NCI-H2081 treated with DMSO at 0.1 percent for 48 hours (cell line): ENCODE measurements at places on chromosomes 12 and 14.

GRCh38 chr14:31508135-31508534, 20.3 kb upstream of the GPR33 start:
- DNase-seq: no peak

- DNase-seq: no peak
Observed at GRCh38 chr12:47156167-47156736, 76.5 kb upstream of the AMIGO2 start.

GRCh38 chr14:64944861-64945260, 2.3 kb upstream of the GPX2 start:
- DNase-seq: no peak

DNA sequence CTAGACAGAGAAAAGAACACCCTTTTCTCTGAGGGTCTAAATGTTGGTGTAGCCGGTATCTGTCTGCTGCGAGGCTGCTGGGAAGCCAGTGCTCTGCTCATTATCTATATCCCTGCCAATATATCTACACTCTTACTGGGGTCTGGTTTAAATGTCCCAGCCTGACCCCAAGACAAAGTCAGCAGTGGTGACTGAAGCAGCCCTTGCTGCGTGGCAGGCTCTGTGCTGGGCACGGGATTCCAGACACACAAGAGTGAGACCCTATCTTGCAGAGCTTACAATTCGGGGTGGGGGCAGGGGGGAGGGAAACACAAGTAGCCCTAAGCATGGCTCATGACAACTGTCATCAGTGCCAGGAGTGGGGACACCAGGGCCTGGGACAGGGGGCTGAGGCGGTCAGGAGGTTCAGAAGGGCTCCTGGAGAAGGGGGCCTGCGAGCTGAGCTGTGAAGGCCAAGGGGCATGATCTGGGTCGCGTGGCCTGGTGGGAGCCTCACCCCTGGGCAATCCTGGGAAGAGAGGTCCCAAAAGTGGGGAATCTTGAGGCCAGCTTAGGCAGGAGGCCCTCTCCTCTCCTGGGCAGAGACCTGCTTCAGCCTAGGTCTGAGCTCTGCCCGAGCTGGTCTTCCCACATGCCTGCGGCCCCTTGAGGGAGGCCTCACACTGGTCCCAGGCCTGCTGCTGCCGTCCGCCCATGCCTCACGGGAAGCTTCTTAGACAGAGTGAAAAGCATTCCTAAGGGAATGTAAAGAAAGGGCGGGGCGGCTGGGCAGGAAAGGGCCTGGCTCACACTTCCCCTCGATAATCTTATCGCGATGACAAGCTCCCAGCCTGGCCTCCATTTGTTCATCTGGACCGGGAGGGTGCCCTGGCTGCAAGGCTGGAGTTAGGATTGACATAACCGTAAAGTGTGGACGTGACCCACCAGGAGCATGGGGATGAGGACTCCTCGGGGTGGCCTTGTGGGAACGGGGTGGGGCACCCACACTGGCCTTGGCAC, 7.3 kb upstream of the RCOR1 start:
- no peak for DNase-seq

GRCh38 chr12:6951551-6952120, 480 bp downstream of the PTPN6 start:
- DNase-seq: no peak

GRCh38 chr12:104411826-104412641, 44.7 kb upstream of the CHST11 start:
- DNase-seq: no peak

DNA sequence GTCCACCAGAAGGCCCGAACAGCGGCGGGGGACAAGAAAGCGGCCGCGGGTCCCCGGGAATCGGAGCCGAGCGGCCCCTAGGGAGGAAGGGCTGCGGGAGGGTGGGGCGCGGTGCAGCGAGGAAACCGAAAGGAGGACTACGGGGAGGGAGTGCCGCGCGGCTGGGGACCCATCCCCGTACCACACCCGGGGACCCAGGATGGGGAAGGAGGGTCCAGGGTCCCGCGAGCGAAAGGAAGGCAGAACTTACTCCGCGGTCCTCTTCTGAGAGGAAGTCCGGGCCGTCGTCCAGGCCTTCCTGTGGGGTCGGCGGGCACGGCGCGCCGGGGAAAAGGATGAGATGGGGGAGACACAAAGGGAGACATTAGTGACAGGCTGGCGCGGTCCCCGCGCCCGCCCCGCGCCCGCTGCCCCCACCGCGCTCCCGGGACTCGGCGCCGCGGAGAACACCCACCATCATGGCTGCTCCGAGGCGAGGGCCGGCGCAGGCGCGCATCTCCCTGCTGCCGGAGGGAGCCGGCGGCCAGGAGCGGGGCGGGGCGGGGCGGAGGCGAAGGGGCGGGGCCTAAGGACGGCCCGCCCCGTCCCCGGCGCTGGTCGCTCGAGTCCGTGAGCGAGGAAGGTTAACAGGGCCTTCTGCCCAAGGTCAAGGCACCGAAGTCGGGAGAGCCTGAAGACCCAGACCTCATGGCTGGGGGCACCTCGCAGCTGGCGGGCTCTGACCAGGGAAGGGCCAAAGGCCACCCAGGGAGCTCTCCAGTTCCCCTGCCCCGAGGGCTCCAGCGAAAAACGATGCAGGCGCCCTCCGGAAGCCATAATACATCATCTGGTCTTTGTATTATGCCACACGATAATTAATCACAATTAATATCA, at the start of gene SNX6:
Gene SNX6 (minus strand): TSS at position 492 of the 873 bp plus-strand sequence. CDS start 32 bp downstream, at position 460.
- DNase-seq: peak; percentile 8

DNA sequence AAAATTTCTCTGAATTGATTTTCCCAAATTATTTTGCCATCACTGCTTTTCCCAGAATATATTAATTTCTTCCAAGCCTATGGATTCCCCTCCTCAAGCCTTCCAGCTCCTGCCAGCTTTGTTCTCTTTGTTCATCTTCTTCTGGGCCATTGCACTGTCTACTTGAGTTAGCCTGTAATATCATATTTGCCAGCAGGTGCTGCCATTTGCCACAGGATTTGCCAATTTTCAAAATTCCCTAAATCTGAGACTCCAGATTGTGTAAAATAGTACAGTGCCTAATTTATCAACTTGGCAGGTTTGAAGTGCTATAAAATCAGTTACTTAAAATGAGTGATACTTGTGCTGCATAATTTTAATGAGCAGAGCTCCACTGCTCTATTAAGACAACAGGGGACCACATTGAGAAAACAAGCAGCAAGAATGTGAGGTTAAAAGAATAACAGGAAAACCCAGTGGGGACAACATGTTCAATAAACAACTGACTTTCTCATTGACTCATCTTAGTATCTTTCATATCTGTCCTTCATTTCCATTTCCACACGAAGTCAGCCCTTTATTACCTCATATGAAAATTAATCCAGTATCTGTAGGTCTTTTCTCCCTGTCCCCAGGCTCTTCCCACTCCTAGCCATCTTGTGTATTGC, 84.6 kb upstream of the CCDC196 start:
- DNase-seq: peak; percentile 15

DNA sequence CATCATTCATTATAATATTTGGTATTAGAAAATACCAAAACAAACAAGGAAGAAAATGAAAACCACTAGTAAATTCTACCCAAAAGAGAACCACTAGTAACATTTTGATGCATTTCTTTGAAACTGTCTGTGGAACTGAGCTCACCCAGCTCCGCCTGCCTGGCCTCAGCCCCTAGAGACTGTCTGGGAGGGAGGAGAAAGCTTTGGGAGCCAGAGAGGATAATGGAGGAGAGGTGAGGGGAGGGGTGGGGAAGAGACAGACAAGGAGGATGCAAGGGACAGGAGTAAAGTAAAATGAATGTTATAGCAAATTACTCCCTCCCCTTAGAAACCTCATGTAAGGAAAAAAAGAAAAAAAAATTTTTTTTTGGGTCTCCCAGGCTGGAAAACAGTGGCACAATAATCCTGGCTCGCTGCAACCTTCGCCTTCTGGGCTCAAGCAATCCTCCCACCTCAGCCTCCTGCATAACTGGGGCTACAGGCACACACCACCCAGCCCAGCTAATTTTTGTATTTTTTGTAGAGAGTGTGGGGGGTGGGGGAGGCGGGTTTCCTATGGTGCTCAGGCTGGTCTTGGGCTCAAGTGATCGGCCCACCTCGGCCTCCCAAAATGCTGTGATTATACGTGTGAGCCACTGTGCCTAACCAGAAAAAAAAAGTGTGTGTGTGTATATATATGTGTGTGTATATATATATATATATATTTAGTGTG, 3.2 kb upstream of the MMP19 start:
- DNase-seq: no peak

DNA sequence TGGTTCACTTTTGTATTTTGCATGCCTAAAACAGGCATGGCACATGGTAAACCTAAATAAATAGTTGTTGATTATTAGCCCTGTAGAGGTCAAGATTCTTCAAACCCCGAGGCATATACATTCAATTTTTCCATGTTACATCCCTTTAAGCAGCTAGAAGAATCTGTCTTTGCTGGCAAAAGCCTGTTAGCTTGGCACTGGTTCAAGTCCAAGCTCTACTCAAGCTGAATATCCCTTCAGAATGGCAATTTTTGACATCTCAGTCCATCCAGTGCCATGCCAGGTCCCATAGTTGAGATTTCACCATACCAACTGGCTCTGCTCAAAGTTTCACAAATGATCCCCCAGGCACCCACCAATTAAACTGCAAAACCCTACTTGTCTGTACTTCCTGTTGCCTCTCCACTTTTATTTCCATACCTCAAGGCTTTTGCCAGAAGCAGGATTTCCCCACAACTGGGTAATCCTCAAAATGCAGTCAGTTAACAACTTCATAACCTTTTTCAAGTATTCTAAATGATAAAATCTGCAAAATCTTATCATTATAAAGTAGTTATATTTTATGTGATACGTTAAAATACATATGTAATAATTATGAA, 9.0 kb upstream of the DCN start:
- DNase-seq: no peak

- no peak for DNase-seq
Observed at GRCh38 chr12:23028158-23028802, 403.3 kb downstream of the ETNK1 start.

GRCh38 chr14:90368946-90369721, 27.7 kb upstream of the CALM1 start:
- DNase-seq: no peak

DNA sequence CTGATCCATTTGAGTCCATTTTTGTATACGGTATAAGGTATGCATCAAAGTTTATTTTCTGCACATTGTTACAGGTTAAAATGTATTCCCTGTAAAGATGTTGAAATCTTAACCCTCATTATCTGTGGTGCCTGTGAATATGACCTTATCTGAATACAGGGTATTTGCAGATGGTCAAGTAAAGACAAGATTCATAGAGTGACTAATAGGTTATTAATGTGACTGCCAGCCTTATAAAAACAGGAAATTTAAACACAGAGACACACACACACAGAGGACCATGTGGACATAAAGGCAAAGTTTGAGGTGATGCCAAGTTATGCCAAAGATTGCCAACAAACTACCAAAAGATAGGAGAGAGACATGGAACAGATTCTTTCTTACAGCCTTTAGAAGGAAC, 347.2 kb upstream of the DCN start:
- DNase-seq: no peak

DNA sequence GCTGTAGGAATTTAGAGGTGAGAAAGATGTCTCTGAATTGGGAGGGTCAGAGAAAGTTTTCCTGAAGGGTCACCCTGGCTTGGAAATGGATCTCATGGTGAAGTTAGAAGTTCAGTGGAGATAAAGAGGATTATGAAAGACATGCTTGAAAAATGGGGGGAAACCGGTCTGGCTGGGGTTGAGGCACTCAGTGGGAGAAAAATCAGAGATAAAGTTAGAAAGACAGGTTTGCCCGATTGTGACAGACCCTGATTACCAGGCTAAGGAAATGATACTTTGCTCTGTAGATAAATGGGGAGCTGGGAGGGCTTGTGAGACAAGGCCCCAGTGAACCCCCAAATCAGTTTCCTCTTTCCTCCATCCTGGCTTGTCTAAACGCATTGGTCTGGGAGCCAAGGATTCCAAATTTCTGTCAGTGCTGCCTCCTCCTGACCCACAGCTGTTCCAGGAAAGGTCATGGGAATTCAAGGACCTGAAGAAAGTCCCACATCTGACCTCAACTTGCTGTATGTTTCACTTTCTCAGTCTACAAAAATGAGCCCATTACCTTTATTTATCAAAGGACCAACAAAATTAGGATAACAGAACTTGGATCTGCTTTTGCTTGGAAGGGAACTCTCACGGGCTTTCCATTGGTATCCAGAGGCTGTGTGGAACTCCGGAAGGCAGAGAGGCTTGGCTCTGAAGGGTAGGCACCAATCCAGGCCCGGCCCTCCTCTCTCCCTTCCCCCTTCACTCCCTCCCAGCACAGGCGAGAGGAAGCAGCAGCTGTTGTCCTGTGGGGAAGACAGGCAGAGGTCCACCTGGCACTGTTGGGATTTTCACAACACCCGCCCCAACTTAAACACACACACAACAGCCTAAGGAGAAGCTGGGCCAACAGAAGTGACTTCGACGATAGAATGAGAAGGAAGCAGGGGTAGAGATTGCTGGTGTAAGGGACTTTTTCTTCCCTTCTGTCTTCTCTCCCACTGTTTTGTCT, 3.4 kb upstream of the RNASE7 start:
- no peak for DNase-seq

DNA sequence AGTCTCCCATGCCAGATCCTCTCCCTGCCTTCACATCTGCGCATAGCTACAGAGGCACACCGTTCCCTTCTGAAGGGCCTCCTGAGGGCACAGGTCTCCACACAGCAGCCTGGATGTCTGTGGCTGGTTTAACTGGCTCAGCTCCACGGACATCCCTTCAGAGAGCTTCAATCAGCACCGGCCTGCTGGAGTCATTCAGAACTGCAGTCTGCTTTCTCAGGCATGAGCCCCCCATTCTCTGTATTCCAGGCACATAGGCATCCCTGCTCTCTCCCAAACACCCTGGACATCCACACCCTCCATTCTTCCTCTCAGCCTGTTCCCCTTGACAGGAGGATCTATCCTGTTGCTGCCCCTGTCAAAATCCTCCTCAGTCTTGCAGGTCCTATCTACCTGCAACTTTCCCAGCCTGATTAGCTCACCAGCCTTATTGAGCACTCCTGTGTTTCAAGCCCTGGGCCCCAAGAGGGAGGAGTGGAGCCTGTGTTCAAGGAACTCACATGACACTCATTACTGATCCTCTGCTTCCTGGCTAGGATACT, 2.9 kb upstream of the DHRS2 start:
- DNase-seq: no peak

GRCh38 chr12:47303207-47303606, 223.4 kb upstream of the AMIGO2 start:
- DNase-seq: no peak

DNA sequence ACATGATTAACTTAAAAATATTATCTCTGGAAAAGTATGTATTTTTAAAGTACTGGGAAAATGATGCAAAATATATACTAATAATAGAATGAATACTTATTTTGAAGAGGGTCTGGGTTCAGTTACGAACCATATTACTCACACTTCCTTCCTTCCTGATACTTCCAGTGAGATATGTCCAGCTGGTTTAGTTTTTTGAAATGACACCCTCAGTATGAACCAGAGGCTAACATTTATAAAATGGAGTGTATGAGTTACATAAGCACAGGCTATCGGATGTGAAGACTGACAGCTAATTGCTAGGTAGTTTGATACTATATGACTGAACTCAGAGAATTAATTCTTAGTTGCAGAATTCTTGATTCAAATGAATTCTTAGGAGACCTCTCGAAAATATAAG, 122.9 kb downstream of the OTOGL start:
- DNase-seq: no peak
